ENCODE measurements at places on chromosomes 2 and 18.

DNA sequence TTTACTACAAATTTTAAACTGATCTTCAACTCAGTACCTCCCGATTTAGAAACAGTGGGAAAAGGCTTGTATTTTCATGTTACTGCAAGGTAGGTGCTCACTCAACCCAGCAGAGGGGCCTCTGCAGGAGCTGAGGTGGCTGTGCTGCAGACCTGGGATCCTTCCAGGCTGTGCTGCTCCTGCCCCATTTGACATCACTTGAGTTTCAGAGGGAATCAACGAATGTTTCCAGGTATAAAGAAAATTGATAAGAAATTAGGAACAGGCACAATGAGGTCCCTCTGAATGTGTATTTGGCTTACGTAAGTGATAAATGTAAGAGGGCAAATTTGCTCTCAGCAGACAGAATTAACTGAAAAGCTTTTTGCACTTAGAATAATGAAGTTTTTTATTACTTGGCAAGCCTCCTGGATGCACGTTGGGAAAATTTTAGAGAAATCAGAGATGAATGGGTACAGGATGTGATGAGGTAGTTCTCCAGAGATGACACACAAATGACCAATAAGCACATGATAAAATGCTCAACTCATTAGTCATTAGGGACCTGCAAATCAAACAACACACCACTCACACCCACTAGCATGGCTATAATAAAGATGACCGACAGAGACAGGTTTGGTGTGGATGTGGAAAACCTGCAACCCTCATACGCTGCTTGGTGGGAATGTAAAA lies 114.0 kb downstream of the NOL10 start:
- DNase-seq, result no peak

GRCh38 chr2:119219873-119220272 lies 3.8 kb upstream of the STEAP3 start:
- no peak for DNase-seq

GRCh38 chr2:27308359-27308881 lies at the start of gene UCN:
UCN (minus strand) TSS chr2:27308445; CDS start chr2:27307895, 550 bp downstream.
- peak; percentile 57 for DNase-seq

GRCh38 chr18:36314098-36314497 lies 16.6 kb downstream of the FHOD3 start:
- DNase-seq, result no peak

DNA sequence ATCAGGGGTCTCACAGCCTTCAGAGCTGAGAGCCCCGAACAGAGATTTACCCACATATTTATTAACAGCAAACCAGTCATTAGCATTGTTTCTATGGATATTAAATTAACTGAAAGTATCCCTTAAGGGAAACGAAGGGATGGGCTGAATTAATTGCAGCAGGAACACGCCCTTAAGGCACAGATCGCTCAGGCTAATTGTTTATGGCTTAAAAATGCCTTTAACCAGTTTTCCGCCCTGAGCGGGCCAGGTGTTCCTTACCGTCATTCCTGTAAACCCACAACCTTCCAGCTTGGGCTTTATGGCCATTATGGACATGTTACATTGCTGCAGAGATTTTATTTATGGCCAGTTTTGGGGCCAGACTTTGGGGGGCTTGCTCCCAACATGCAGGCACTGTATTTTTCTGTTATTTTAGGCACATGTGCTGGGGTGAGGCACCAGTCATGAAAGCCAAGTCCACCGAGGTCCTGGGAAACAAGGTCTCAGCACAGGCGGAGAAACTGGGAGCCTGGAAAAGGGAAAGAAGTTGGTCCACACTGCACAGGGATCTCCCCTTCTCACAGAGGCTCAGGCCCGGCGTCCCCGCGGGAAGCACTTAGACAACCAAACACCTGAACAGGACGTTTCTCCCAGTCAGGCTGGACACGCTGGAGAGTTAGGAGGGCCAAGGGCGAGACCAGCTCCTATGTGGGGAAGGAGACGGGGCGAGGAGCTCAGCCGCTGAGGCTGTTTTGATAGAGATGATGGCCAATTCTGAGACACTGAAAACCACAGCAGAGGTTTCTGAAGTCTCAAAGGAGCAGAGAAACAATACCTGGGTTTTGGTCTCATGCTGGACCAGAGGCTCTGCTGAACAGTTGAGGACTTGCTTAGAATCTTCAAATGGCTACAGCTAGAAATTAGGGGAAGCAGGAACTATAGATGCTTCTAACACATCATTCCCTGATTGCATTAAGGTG lies 86.7 kb downstream of the TMEM18 start:
- DNase-seq, result no peak

DNA sequence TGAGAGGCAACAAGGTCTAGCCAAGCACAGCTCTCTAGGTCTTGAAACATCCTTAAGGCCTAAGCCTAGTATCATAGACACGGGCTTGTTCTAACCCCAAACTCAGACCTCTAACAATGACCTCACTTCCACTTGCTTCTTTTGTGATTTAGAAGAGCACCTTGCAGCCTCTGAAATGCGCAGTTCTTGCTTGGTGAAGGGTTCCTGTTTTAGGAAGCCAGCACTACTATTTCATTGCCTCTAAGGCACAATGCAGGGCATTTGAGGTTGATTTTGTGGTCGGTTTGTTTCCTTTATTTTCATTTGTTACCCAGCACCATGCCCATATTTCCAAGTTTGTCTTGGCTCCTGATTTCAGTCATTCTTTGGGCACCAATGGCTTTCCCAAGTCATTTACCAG lies 117.0 kb upstream of the CYP1B1 start:
- no peak for DNase-seq

DNA sequence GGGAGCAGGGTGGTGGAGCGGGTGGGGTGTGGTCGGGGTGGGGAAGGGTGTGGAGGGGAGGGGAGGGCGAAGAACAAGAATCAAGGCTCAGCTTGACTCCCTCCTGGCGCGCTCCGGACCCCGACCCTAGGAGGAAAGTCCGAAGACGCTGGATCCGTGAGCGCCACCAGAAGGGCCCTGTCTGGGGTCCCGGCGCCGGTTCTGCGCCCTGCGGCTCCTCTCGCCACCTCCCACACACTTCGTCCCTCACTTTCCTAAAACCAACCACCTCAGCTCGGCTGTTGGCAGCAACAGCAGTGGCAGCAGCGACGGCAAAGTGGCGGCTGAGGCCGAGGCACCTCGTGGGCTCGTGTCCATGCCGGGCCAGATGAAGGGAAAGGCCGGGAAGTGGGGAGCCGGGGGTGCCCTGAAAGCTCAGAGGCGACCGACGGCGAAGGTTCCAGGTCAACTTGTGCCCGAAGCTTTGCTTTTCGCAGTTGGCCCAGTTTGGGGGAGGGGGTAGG lies 2.1 kb downstream of the KLHL14 start:
- no peak for DNase-seq

GRCh38 chr2:223697892-223698645 lies 95.9 kb upstream of the SCG2 start:
- DNase-seq, result no peak

DNA sequence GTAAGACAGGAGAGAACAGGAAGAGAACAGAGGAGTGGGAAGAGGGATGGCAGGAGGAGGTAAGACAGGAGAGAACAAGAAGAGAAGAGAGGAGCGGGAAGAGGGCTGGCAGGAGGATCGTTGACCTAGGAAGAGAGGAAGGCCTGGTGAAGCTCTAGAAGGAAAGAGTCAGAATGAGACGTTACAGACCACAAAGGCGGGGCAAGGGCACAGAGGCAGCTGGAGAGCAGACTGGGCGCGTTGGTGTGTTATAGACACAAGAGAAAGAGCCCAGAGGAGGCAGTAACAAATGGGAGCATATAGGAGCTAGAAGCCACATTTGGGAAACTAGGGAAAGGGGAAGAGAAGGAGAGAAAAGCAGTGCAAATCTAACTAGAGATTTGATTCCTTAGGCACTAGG lies 26.6 kb downstream of the PTRHD1 start:
- no peak for DNase-seq

DNA sequence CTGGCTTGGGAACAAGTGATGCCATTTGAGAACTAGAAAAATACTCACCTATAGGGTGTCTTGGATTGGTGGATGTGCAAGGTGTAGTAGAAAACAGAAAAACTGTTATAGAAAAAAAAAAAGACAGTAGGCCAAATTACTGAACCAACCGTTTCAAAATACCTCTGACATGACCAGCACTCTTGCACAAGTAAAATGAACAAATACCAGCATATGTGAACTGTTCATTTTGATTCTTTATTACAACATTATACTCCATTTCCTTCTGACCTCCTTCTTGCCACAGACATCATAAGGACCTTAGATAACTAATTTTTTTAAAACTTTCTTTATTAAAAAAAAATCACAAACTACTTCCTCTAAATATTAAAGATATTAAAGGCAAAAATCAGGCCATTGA lies 125.5 kb downstream of the ATAD2B start:
- no peak for DNase-seq

DNA sequence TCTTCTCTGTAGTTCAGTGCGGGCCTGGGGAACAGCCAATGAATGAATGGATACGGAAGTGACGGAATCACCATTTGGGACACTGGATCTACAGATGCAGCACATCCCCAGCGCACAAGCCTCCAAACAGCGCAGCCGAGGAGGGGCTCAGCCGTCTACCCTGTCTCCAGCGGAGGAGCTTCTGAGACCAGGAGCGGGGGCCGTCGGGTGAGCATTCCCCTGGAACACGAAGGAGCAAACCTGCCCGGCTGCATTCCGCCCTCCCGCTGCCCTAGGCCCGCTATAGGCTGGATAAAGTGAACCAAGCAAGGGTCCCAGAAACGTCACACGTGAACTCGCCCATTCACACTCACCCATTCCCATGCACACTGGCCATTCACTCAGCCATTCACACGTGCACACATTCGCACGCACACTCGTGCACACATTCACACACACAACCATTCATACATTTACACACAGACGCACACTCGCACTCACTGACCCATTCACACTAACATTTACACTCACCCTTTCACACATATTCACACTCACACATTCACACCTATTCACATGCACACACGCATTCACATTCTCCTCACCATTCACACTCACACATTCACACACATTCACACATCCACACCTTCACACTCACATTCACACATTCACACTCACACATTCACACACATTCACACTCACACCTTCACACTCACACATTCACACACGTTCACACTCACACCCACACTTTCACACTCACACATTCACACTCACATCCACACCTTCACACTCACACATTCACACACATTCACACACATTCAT lies 63.4 kb downstream of the BIN1 start:
- no peak for DNase-seq

DNA sequence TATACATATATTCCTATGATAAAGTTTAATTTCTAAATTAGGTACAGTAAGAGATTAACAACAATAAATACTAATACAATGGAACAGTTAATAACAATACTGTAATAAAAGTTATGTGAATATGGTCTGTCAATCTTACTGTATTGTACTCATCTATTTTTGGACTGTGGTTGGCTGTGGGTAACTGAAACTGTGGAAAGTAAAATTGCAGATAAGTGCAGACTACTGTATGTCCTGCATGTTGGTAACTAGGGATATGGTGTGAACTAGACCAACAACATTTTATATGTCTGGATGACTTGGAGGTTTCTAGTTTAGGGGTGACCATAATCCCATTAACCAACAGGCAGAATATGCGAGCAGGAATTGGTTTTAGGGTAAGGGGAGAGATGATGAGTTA lies 23.3 kb downstream of the PHLPP1 start:
- DNase-seq, result no peak

- DNase-seq, result no peak
Observed at GRCh38 chr2:75600461-75601011, 39.8 kb upstream of the EVA1A start.

DNA sequence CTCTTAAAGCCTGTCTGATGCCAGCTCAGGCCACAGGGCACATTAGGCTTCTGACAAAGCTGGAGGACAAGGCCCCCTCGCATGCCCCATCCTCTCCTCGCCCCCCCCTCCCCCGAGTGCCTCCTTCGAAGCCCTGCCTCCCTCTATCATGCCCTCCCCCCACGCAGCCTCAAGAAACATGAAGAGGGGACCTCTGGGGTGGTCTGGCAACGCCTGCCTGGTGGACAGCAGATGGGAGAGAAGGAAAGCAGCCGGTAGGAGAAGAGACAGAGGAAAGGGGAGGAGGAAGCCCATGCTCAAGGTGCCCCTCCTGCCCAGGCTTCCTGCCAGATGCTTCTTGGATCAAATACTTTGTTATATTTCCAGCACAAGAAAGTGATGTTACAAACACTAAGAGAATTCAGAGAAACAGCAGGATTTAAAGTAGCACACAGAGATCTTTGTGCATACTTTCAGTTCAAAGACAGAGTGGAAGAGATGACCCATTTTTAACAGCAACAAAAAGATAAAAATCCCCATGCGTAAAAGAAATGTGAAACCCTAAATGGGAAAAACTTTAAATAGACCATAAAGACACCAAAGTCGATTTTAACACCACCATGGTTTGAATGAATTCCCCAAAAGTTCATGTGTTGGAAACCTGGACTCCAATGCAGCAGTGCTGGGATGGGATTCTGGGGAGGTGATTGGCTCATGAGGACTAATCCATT lies 19.0 kb downstream of the BOK start:
- DNase-seq, result no peak

DNA sequence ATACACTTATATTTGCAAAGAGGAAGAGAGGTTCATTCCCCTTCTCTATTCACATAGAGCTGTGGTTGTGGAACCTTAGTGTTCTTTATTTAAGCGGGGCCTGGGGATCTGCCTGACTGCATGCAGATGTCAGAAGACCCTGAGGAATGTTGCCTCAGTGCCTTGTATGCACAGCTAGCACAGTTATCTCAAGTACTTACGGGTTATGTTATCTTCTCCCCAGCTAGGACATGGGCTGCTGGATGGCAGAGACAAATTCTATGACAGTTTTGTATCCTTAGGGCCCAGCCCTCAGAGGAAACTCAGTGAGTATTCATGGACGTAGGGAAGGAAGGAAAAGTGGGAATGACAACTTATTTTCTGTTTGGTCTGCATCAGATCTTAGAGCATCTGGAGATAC lies 37.7 kb upstream of the RTN4 start:
- no peak for DNase-seq

- DNase-seq, result no peak
Observed at GRCh38 chr2:183250472-183250871, 126.2 kb downstream of the NUP35 start.

DNA sequence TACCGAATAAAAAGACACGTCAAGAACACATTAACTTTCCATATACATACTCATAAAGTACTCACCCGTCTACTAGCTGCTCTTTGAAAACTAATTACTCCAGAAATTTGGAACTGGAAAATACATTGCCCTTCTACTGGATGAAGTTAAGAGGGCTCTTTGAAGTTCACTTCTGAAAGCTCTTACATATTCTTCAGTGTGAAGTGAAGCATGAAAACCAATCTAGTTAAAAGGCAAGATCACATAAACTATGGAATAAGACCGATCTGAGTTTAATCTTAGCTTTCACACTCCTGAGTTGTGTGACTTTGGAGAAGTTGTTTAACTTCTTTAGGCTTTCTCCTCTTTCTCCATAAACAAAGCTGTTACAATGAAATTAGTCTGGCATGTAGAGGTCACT lies 38.5 kb downstream of the REV1 start:
- no peak for DNase-seq

DNA sequence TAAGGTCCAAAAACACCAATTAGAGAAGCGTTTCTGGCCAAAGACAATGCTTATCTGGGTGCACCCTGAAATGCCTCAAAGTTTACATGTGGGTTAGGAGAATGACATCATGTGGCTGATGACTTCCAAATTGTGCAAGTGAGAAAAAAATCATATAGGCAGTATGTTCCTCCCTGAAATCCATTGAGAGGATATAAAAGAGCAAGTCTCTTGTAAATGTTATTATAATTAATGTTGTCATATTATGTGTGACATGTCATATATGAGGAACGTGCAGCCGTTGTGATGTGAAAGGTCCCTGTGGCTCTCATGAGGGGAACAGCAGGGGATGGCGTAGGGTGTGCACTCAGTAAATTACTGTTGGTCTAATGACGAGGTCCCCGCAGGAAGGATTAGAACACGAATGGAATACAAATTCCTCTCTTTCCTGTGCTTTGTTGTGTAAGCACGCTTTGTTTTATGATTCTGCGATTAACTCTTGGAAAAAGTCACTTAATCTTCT lies 290.8 kb downstream of the PRKCE start:
- no peak for DNase-seq

Measured in breast epithelium (tissue), 4 donors.